ENCODE measurements at places on chromosomes 6 and 20.

GRCh38 chr6:107800564-107801164, 23.4 kb downstream of the SCML4 start:
- DNase-seq: no peak

DNA sequence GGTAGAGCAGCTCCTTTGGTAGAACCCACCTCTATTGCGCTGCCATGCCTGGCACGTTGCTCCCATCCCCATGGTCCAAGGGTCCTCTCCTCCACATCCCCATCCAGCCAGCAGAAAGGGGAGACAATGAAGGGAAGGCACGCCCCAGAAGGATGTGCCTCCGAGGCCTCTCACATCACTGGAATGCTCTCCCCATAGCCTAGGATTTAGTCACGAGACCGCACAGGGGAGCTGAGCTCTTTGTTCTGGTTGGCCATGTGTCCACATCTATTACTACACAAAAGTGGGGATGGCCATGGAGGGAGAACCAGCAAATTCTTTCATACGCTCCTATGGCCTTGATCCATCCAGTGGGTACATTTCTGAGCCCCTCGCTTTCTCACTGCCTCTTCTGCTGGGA, 60.5 kb upstream of the SALL4 start:
- DNase-seq: no peak

DNA sequence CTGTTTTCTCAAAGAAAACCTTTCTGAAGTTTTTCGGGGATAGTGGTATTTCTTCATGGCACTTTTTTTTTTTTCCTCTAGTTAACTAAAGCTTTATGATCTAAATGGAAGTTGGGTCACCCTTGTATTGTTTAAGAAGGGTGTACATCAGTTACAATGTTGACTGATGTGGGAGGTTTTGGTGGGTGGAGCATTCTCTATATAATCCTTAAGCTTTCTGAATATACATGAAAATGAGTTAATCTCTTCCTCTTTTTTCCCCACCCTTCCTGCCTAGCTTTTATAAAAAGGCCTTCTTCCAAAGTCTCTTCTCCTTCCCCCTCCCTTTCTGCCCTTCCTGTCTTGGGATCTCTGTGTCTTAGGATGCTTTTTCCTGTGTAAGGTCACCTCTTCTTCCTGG, 47.2 kb downstream of the DHX35 start:
- DNase-seq: no peak

DNA sequence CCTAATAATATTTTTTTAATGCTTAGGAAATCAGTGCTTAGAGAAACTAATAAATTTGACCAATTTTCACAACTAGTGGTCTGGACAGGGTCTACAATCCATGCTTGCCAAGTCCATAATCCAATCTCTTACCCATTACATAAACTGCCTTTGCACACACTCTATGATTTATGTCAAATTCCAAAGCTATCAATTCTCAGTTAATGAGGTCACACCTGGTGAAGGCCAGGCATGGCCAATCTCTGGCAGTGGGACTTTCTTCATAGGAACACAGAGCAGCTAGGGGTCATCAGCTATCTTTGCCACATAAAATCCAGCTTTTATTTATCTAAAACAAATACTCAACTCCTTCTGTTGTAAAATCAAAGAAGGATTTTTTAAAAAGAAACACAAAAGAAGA, 21.2 kb downstream of the PAK5 start:
- DNase-seq: no peak

GRCh38 chr6:150189122-150189521, 46.3 kb downstream of the PPP1R14C start:
- DNase-seq: no peak

GRCh38 chr20:31923388-31924331, 28.2 kb downstream of the PDRG1 start:
- no peak for DNase-seq

DNA sequence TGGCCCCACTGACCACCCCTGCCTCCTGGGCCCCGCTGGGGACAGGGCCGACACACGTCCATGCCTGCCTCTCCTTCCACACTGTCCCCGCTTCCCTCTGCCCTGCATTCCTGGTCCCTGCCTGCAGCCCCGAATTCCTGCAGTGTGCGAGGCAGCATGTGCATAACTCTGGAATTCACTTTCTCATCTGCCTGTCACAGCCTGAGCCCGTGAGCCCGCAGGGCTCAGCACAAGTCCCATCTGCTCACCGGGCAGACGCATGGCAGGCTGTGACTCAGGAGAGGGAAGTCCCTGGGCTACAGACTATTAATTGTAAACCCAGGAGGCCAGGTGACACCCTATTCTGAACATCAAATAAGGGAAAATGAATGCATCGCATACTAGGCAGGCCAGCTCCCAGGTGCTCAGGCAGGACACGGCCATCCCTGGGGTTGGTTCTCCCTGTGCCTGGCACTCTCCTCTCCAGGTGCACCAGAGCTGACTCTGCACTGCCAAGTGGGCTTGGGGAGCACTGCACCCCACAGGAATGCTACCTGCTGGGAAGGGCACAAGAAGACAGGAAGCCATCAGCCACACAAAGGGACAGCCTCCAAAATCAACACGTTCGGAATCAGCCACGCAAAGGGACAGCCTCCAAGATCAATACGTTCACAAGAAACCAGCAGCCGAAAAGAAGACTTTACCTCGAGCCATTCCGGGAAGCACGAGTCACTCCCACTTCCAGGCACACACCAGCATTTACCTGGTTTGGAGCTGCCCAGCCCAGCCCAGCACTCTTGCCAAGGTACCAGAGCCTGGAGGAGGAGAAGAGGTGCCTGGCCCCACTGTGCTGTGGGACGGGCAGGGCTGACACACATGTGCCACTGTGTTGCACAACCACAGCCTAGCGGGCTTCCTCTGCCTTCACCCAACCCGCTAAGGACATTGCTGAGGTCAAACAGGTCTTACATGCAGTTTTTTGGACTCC, 65.9 kb downstream of the DLL1 start:
- no peak for DNase-seq

DNA sequence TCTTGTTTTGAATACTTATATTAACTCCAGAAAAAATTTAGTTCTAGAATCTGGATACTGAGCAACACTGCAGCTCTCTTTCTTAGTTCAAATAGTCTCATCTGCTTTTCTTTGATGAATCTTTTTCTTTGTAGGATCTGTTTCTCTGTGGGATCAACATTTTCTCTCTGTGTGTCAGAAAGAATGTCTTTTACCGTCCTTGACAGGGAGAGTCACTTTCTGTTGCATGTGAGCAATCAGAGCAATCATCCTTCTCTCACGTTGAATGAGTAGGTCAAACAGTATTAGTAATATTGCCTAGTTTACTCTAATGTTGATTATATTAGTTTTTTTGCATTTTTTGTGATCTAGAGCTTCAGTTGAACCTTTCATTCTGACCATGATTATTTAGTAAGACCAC, 130.9 kb downstream of the TRMT11 start:
- no peak for DNase-seq

DNA sequence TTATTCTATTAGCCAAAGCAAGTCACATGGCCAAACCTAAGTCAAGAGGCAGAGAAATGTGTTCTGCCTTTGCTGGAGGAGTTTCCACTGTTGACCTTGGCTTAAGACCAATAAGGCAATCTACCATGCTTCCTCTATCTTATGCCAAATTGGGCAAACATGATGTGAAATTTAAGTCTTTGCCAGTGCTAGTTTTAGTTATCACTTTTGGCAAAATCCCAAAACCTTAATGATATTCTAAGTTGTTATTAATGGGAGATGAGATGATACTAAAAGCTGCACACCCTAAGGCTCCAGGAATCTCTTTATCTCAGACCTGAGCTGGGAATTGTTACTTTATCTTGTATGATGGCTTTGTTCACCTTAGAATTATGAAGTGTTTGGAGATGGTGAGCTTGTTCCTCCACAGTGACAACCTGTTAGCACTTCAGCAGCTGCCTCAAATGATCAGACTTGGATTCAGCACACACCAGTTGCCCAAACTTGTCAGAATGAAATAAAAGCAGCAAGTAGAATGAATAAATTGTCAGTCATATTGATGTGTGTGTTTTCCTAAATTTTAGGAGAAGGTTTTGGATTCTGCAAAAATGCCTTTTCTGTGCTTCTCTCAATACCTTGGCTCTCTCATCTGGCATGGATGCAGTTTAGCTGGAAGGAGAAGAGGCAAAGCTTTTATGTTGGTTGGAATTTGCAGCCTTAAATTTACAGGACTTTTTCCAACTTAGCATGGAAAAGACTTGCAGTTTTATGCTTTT, 49.3 kb downstream of the RIN2 start:
- no peak for DNase-seq

GRCh38 chr20:1247689-1248088, 18.4 kb upstream of the SNPH start:
- DNase-seq: no peak

DNA sequence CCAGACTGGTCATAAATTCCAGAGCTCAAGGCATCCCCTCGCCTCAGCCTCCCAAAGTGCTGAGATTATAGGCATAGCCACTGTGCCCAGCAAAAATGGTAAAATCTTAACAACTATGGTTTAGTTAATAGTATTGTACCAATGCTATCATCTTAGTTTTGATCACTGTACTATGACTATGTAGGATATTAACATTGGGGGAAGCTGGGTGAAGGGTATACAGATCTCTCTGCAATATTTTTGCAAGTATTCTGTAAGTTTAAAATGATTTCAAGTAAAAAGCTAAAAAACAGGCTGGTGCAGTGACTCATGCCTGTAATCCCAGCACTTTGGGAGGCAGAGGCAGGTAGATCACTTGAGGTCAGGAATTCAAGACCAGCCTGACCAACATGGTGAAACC, 7.8 kb downstream of the PIGU start:
- no peak for DNase-seq

DNA sequence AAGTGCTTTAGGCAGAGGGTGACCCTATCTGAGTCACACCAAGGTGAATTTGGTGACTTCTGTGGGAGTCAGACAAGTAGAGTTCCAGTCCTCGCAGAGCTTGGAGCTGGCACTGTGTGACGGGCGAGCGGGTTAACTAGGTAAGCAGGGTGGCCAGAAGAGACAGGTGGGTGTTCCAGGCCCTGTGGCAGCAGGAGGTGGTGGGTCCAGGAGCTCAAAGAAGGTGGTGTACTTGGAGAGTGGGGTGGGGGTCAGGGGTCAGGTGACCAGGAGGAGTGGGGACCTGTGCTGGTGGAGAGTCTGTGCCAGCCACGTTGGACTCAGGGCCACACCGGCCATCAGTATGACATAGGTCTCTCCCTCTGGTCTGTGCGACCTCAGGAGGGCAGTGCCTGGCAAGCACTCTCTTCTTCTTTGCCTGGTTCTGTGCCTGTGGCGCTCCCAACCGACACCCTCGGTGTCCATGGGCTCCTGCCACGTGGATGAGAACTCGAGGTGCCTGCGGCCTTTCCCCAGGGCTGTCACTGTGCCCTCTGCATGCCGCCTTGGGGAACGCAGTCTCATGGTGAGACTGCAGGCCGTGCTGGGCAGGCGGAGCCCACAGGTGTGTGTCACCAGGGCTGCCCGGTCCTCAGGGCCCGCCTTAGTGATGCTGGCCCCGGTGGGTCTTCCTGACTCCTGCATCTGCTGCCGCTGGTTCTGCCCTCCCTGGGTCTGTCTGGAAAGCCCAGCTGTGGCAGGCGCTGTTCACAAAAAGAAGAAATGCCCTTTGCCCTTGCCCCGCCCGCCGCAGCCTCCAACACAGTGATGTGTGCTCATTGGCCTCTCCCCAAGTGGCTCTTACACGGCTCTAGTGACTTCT, 1.6 kb downstream of the MRGBP start:
- DNase-seq: no peak

DNA sequence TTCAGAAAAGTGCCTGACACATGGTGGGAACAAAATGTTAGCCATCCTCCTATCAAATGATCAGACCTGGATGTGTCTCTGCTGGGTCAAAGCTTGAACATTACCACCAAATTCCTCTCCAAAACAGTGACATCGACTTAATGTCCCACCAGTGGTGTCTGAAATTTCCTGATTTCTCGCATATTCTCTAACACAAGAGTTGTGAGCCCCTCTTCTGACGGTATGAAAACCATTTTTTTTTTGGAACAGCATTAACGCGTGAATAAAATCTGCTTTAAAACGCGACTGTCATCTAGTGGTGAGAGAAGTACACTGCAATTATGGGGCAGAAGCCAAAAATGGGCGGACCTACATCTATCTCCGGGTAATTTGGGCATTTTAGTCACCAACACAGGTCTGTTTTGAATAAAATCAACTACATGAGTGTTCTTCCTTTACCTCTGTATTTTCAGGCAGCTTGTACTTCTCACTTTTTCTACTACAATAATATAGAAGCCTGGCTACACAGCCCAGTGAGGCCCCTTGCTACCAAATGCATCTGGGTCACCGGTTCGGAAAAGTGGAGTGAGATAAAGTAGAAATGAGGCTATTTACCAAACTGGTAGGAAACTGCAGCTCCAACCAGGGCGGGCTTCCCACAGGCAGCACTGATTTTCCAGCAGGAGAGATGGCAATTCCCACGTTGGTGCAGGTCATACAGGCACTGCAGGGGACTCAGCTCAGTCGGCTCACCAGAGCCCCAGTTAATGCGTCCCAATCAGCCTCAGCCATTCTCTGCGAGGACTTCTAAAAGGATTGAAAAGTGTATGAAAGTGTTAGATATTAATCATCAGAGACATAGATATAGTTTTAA, 27.4 kb downstream of the MGME1 start:
- peak; percentile 35 for DNase-seq

DNA sequence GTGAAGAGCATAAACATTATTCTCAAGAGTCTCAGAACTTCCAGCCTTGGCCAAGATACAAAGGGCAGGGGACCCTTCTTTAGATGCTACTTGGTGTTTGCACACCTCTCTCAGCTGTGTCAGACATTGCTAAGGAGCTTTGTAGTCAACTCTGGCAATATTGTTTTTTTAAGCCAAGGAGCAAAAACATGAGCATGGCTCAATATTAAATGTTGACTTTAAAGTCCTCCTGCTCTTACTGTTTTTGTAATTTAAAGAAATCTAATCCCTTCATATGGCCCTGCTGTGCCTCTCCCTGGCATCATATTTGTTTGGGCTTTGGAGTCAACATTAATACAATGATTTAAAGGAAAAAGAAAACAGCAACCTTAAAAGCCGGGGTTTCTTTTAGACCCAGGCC, 67.9 kb upstream of the TMEM170B start:
- DNase-seq: no peak

- no peak for DNase-seq
Observed at GRCh38 chr6:73657201-73657600, 3.4 kb upstream of the SLC17A5 start.

- DNase-seq: no peak
Observed at GRCh38 chr20:9597547-9597946, 83.2 kb downstream of the LAMP5 start.

- DNase-seq: no peak
Observed at GRCh38 chr6:44333273-44333919, 9.1 kb upstream of the SPATS1 start.

GRCh38 chr6:87789198-87789899, 87.3 kb upstream of the AKIRIN2 start:
- no peak for DNase-seq

DNA sequence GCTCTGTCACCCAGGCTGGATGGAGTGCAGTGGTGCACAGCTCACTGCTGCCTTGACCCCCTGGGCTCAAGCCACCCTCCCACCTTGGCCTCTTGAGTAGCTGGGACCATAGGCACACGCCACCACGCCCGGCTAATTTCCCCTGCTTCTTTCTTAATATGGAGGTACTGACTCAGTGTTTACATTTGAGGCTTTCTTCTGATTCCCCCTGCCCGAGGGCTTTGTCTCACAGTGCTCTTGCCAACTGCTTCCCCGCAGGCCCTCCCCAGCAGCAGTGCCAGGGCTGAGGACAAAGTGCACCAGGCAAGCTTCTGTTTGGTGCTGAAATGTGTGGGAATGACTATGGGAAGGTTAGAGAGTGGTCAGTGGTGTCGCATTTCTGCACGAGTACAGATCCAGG, 34.8 kb downstream of the NR2E1 start:
- no peak for DNase-seq
